ENCODE measurements at places on chromosomes 2 and 18.

DNA sequence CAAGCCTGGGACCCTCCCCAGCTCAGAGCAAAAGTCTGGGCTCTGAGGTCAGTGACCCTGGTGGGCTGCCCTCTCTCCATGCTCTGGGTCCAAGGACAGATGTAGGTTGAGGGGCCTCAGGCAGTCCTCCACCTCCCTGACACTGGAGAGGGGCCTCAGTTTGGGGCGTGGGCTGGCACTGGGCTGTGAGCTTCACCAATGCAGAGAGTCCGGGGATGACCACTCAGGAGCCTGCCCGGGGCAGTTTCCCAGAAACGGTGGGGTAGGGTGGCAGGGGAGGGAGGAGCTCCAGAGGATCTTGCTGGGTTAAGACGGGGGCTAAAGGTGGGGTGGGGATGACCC is 40.5 kb upstream of the SMAD7 start:
- DNase-seq, result no peak

DNA sequence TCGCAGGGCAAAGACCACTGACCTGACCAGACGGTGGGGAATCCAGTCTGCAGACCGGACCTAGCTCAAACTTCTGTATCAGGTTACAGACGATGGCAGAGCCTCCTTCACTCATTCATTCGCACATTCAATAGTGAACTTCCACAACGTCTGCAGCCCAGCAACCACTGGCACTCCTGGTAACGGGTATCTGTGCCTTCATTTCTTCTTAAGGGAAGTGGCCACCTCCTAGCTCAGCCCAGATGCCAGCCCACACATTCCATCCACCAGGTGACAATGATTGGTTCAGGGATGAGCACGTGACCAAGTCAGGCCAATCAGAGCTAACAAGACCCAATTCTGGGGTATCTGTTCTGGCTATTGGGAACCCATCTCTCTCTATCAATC is 15.9 kb upstream of the ARMC9 start:
- no peak for DNase-seq

GRCh38 chr2:223735659-223736244 is 101.6 kb downstream of the AP1S3 start:
- DNase-seq, result peak; percentile 60

- DNase-seq, result no peak
Observed at GRCh38 chr2:166593403-166593802, 99.4 kb upstream of the SCN7A start.

GRCh38 chr2:79512442-79513401 is at the start of gene CTNNA2:
CTNNA2 (plus strand) TSS chr2:79513051.
- no peak for DNase-seq

DNA sequence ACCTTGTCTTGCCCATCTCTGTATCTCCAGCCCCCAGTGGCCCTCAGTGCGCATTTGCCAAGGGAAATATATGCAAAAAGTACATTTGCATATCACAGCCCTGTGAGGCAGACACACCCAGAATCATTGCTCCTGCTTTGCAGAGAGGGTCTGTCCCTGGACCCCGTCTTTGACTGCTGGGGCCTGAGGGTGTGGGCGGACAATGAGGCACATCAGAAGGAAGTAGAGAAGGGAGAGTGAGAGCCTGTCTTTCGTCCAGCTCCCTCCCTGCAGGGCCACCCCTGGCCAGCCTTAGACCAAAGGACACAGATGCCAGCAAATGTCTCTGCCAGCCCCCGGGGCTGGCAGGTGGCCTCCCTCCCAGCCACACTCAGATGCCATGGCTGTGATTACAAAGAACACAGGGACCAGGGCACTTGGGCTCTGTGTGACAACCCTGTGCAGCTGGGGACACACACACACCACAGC is 516.2 kb upstream of the MYT1L start:
- no peak for DNase-seq

DNA sequence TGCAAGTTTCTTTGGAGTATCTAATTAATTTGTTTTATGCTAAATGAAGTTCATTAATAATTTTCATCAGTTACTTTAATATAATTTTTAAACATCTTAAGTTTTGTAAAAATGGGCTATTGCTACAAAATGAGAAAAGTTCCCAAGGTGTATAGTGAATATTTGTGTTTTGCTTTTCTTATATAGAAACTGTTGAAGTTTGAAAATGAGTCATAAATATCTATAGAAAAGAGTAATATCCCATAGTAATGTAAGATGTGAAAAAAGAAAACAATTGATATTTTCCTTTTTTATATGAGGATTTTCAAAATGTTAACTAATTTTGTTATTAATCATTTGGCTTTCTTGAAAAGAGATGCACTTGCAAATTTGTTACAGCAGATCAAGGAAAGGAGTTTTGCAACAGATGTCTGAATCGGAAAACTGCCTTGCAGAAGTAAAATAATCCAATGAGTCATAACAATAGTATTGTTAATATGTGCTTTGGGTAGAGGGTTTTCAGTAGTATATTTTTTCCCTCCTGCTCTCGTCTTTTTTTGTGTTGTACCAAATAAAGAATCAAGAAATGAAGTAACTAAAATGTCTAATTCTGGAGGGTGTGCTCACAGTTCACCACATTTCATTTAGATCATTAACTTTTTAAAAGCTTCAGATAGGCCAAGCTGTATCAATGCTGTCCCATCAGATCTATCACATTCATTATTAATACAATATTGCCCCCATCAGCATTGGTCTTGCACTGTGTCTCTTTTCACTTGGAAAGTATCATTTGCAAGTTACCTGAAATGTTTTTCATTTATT is 15.5 kb downstream of the DUSP19 start:
- DNase-seq, result peak; percentile 25

DNA sequence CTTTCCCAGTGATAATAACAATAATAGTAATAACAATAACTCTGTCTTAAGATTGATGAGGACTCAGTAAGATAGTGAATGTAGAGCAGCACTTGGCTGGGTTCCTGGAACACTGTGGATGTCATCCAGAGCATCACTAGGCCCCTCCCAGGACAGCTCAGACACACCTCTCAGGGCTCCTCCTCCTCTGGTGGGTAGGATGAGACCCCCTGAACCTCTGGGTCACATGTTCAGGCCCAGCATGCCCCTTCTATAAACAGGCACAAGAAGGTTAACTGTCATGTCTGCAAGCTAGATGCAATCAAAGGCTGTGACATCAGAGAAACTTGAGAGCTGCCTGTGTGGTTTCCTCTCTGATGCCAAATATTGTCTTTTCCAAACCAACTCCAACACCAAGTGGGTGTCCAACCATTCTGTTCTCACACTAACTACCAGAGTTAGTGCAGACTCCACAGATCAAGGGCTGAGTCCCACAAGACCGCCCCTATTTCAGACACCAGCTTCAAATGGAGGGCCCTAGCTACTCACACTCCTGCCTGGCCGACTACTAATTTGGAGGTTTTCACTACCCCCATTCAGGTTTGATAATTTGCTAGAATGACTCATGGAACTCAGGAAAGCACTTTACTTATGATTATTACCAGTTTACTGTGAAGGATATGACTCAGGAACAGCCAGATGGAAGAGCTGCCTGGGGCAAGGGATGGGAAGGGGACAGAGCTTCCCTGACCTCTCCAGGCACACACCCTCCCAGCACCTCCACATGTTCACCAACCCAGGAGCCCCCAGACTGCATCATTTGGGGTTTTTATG is 46.4 kb upstream of the BZW1 start:
- DNase-seq, result peak; percentile 76

GRCh38 chr2:44692821-44693220 is 248.7 kb upstream of the SIX3 start:
- DNase-seq, result no peak

DNA sequence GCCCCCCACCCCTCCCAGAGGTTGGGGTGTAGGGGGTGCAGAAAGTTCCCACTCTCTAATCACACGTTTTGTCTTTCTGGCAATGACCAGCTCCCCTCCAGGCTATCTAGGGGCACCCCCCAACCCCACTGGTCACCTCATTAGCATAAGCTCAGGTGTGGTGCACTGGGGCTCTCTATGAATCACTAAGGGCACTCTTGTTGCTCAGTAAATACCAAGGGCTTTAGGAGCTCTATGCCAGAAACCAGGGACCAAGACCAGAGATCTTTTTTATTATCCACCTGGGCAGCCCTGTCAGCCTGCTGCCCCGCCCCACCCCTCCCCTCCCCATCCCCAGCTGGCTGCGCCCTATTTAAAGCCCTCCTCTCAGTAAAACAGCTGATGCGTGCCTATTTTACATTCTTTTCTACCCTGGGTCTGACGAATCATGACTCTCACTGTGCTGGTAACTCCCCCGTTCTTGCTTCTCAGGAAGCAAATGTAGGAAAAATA is 24.3 kb downstream of the NCK2 start:
- DNase-seq, result peak; percentile 77

- no peak for DNase-seq
Observed at GRCh38 chr2:127660291-127660578, 14.3 kb downstream of the GPR17 start.

DNA sequence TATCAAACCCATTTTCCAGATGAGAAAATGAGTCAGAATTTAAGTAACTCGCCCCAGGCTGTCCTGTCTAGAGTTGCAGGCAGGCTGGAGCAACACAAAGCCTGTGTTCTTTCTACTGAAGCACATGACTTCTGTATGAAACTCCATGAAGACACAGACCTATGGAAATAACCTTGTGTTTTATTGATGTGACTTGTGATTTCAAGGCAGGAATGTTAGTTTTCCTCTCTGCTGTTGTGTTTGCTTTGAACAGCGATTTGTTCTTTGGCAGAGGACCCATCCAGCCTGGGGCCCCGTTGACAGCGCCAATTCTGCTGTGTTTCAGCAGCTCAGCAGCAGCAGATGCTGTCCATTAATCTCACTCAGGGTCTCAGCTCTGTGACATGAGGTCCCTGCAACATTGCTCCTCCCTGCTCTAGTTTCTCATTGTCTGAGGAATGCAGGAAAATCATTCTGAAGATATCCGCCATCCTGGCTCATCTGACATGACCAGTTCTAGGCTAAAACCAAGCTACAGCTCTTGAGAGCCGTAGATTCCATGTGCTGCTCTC is 344.3 kb upstream of the RAB12 start:
- peak; percentile 52 for DNase-seq

GRCh38 chr2:10266133-10266620 is 36.5 kb upstream of the HPCAL1 start:
- DNase-seq, result peak; percentile 42

GRCh38 chr2:13768274-13768673 is 864.2 kb upstream of the LRATD1 start:
- no peak for DNase-seq

DNA sequence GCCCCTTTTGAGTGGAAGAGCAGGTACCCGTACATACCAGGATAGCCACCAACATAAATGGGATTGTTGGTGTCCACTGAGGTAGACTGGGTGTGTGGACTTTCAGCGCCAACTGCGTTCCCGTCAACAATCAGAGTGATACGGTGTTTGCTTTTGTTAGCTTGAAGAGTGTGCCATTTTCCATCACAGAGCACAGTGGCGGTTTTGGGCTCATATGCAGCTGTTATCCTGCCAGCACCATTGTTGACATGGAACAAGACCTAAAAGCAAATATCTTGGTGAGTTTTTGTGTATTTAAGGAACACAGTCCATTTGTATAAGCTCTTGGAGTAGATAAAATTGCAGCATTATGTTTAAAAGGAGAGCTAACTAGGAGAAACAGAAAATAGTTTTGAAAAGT is 174.5 kb downstream of the LAMA1 start:
- no peak for DNase-seq

- no peak for DNase-seq
Observed at GRCh38 chr18:78875016-78875777, 104.4 kb upstream of the SALL3 start.

- no peak for DNase-seq
Observed at GRCh38 chr18:44741085-44741484, 60.4 kb downstream of the SETBP1 start.

GRCh38 chr2:162919111-162919510 is 80.5 kb upstream of the KCNH7 start:
- DNase-seq, result no peak

DNA sequence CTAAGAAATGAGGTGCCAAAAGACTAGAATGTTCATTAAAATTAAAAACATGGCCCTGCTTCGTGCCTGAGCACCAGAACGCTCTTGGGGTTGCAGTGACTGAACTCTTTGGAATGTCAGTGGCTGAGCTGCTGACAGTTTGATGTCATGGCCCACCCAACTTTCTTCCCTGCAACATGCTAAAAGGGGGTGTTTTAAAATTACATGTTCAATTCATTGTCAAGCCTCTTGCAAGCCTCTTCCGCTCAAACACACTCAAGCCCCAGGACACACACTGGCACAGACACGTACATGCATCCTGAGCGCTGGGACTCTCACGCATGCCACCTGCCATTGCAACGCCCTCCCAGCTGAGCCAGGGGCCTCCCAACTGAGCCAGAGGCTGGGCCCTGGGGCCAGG is 12.6 kb downstream of the RUFY4 start:
- DNase-seq, result peak; percentile 43

DNA sequence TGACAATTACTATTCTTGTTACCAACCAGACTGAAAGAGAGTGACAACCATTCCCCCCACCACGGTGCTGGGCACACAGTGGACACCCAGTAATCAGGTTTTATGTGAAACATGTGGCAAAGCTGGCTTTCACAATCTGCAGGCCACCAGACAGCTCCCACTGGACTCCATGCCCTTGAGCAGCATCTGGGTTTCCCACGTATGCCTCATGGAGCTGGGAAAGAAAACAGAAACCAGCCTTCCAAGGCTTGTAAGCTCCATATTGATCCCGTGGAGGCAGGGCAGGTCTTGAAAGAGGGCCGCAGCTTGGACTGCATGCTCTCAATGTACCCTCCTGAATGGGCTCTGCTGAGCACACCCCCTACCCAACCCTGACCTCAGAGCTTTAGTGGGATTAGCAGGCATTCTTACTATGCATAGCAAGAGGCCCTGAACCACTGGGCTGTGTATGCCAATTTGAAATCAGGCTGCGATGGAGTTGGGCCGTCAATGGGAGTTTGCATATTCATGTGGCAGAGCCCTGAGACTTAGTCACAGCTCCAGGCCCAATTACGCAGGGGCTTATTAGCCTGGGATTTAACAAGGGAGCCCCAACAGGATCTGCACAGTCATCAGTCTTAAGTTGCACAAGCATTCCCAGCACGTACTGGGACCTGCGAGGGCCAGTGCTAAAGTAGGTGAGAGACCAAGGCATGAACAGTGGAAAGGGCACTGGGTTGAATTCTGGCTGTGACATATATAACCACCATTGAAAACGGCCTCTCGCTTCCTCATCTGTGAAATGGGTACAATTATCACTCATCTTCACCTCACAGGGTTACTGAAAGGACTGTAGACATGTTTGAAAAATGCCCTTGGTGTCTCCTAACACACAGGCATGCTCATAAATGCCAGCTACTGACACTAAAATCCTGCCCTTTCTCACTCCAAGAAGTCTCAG is 10.5 kb downstream of the C1QL2 start:
- DNase-seq, result no peak

DNA sequence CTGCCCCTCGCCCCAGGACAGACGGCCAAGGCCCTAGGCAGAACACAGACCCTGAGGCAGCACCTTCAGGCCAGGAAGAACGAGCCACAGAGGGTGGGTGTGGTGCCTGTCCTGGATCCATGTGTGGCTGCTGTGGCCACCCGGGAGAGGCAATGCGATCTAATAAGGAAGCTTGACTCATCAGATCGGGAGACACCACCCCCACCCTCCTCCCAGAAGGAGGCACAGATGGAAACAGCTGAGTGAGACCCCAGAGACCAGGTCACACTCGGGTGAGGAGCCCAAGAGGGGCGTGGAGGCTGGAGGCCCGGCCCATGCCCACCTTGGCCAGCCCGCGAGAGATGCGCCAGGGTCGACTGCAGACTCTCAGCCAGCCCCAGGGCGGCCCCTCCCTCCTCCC is 20.3 kb downstream of the KCNG2 start:
- DNase-seq, result peak; percentile 90

GRCh38 chr2:26000561-26001082 is 18.3 kb upstream of the KIF3C start:
- DNase-seq, result peak; percentile 89

- DNase-seq, result no peak
Observed at GRCh38 chr2:121191191-121192170, 93.5 kb downstream of the TFCP2L1 start.

All from myocyte (in vitro differentiated cells).